Stimulated activated CD4-positive, alpha-beta T cell treated with anti-CD3 and anti-CD28 coated beads, Interleukin-4, amount 100 ng/mL, for 4 hours (primary cell): ENCODE measurements at places on chromosomes 13 and 19.

DNA sequence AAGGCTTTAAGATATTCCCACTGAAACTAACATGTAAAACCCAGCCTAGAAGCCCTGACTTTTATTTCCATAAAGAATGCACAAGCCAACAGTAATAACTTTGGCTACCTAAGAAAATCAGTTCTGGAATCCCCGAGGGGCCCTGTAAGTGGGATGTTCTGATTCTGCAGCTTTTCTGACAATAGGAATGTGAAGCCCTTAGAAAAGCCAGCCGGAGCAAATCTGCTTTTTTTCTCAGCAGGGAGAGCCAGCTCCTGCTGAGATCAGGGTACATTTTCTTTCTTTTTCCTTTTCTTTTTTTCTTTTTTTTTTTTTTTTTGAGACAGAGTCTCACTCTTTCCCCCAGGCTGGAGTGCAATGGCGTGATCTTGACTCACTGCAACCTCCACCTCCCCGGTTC lies 8.0 kb upstream of the GARRE1 start:
- DNase-seq = no peak

- no peak for DNase-seq
These were observed 46.3 kb upstream of the RGCC start for GRCh38 chr13:41411060-41411459.

GRCh38 chr13:38697628-38698333 lies 10.9 kb downstream of the FREM2 start:
- no peak for DNase-seq

DNA sequence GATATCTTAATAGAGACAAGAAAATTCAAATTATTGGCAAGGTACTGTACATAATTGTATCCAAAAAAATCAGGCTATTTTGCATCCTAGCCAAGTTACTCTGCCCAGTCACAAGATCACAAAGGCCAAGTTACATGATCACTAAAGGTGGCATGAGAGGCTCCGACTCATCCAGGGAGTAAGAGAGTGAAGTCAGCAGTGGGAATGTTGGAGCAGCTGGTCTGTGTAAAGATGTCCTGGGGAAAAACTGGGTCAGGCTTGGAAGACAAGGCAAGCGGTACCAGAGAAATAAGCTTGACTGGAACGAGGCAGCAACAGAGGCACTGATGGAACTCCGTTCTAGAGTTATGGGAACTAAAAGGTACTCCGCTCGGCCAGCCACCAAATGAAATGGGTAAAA lies 50.2 kb upstream of the PSG2 start:
- DNase-seq = no peak

DNA sequence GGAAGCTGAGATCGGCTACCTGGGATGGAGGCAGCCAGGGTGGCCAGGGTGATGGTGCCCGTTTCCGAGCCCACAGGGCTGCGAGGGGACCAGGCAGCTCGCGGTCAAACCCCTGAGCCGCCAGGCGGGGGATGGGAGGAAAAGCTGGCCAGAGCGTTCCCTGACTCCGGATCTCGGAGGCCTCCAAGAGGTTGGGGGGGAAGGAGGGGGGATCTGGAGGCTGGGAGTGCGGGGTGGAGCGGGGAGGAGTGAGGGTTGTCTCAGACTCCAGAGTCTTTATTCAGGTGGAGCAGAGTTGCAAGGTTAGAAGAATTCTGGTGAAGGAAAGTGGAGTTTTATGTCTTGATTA lies 1.1 kb downstream of the CACNG7 start:
- DNase-seq = no peak

DNA sequence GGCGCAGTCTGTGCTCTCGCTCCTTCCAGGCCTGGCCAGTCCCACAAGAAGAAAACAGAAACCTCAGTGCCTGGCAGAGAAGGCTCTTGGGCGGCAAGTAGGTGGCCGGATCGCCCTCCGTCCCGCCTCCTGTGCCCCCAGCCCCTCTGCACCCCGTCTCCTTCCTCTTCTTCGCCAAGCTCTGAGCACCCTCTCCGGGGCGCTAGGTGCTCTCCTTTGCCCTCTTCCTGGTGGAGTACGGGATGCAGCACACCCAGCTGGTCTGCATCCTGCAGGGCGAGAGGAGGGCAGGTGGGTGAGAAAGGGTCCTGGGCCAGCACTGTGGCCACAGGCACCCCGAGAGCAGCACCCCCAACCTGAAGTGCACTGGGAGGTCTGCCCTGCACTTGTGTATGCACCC lies 17.3 kb downstream of the C13orf46 start:
- DNase-seq = no peak

GRCh38 chr19:5718579-5719273 lies 1.2 kb downstream of the LONP1 start:
- no peak for DNase-seq

- no peak for DNase-seq
These were observed 77.2 kb downstream of the TBC1D4 start for GRCh38 chr13:75404726-75405125.

GRCh38 chr13:41443969-41444368 lies 13.4 kb upstream of the RGCC start:
- DNase-seq = no peak

GRCh38 chr19:42074513-42075363 lies 1.2 kb upstream of the ZNF574 start:
- DNase-seq = no peak

GRCh38 chr19:38850436-38850975 lies 720 bp upstream of the HNRNPL start:
- peak; percentile 100 for DNase-seq

GRCh38 chr13:76929851-76930374 lies 18.4 kb upstream of the ACOD1 start:
- no peak for DNase-seq

DNA sequence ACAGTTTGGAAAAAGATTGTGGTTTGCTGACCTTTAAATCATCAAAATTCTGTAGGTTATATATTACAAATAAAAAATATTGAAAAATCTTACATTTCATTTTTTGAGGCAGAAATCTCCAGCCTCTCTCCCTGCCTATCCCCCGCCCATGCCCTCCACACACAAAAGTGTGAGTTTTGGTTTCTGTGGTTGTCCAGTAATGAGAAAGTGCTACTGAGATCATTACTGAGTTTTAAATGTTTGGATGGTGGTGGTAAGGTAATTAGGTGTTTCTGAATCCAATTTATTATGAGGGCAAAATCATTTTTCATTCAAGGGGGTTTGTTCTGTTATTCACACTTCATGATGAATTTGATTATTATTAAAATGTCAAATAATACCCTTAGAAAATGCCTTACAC lies 448.0 kb upstream of the SLC10A2 start:
- DNase-seq = no peak

- DNase-seq = no peak
These were observed 31.9 kb downstream of the INTS6 start for GRCh38 chr13:51420681-51421490.

DNA sequence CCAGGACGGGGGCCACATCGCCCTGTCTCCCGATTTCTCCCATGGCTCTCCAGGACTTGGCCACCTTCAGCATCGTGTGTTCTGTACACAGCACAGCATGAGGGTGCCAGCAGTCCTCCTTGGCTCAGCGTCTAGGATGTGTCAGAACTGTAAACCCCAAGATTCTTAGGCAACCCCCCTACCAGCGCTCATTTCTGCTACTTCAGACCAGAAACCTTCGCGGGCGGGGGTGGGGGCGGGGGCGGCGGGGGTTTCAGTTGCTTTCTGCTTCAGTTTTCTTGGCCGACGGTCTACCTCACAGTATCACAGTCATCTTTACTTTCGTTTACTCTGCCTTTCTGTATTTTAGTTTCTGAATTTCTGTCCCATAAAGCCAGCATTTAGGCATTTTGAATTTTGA lies 82.4 kb downstream of the GGACT start:
- DNase-seq = peak; percentile 36

DNA sequence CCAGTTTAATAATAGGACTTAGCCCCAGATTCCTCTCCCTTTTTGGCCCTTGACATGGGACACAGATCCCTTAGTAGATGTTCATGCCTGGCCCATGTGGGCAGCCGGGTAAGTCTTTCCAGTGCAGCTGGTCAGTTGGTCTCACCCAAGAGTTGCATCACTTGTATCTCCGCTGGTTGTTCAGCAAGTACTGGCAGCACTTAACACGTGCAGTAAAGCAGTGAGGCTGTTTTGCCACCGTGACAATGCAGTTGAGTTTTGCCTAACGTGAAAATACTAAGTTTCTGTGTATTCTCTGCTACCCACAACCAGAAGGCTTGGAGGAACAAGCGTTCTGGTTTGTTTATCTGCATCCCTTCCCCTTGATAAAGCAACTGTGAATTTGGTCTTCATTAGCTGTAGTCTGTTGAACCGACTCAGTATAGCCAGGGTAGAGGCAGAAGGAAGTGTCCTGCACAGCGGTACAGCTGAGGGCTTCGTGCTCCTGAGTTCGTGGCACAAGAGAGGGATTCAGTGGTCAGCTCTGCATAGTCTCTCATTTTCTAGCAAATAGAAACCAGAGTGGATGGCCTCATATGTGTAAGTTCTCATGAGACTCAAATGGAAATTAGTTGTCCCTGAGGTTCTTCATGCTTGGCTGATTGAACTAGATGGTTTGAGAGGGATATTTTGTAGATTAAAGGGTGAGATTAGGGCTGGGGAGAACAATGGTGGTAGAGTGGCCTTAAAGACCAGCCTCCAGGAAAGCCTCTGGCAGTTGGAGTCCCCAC lies 50.3 kb downstream of the ARHGEF7 start:
- DNase-seq = no peak

- DNase-seq = no peak
These were observed 15.3 kb downstream of the ZBTB7A start for GRCh38 chr19:4051175-4052101.

DNA sequence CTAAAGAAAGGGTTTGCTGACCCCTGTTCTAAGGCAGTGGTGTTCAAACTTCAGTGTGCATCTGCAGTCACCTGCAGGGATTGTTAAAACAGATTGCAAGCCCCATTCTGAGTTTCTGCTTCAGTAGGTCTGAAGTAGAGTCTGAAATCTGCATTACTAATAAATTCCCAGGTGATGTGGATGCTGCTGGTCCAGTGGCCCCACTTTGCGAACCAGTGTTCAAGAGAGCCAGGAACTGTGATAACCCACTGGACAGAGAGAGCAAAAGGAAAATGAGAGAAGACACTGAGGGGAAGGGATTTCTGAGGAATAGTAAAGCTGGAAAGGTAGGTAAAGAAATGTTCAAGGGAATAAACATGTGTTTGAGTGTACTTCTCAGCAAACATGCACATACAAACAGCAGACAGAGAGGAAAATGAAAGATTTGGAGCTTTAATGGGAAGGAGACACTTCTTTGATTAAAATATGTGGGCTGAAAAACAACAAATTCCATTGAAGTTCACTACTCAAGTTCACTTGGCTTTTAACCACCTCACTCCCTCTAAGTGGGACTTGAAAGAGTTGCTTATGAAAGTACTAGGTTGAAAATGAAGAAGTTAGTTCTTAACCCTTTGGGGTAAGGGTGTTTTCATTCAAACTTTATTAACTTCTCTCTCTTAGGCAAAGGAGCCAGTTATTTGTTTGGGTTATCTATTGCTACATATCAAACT lies 26.4 kb upstream of the FAM216B start:
- DNase-seq = no peak

GRCh38 chr19:6521718-6522646 lies 8.8 kb upstream of the TNFSF9 start:
- peak; percentile 55 for DNase-seq

DNA sequence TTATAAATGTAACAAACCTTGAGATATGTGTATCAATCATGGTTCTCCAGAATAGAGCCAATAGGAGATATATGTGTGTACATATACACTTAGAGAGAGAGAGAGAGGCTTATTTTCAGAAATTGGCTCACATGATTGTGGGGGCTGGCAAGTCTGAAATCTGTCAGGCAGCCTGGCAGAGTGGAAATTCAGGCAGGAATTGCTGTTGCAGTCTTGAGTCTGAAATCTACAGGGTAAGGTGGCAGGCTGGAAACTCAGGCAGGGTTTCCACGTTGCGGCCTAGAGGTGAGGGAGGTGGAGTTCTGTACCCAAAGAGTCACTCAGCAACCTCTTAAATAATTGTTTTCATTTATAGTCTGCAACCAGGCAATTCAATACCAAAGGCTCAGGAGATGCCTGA lies 218.4 kb downstream of the B3GLCT start:
- no peak for DNase-seq

DNA sequence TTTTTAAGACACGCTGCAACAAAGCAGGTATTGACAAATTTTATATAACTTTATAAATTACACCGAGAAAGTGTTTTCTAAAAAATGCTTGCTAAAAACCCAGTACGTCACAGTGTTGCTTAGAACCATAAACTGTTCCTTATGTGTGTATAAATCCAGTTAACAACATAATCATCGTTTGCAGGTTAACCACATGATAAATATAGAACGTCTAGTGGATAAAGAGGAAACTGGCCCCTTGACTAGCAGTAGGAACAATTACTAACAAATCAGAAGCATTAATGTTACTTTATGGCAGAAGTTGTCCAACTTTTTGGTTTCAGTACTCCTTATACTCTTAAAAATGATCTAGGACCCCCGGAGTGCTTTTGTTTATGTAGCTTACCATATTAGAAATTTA lies 1.2 kb downstream of the BRCA2 start:
- no peak for DNase-seq

DNA sequence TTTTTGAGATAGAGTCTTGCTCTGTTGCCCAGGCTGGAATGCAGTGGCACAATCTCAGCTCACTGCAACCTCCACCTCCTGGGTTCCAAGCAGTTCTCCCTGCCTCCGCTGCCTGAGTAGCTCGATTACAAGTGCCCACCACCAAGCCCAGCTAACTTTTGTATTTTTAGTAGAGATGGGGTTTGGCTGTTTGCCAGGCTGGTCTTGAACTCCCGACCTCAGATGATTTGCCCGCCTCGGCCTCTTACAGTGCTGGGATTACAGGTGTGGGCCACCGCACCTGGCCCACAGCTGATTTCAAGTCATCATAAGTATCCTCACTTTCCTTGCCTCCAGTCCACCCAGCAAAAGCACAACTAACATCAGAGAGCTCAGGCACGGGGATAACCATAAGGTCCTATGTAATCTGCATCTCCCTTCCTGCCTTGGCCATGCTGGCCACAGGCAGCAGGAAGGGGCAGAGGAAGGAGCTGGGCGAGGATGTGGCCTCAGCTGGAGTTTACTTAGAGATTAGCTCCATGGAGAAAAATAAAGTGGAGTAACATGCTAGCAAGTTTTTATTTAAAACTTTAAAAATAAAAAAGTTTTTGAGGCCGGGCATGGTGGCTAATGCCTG lies 22.9 kb upstream of the ADGRE1 start:
- no peak for DNase-seq

GRCh38 chr13:23752111-23753001 lies 136.8 kb downstream of the MIPEP start:
- DNase-seq = no peak

- no peak for DNase-seq
These were observed 358.5 kb downstream of the TBC1D4 start for GRCh38 chr13:75123428-75123827.

- no peak for DNase-seq
These were observed 50.9 kb downstream of the IRS2 start for GRCh38 chr13:109735436-109735966.

DNA sequence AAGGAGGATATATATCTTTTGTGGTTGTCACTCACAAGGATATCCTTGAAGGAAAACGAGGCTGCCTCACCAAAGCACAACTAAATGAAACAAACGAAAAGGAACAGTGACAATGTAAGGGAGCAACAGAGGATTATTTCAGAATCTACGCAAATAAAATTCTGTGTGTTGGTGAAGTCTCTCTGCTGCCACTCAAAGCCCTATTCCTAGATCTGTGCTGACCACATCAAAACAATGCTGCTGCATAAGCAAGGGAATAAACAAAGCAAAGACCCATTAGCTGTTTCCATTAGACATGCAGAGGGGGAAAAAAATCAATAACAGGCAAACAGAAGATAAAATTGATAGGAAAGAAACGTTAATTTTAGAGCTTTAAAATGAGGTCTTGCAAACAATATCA lies 204.4 kb downstream of the MZT1 start:
- no peak for DNase-seq

GRCh38 chr19:16496613-16496983 lies 404 bp downstream of the C19orf44 start:
- DNase-seq = no peak
